ENCODE measurements at places on chromosomes 7 and 10.

GRCh38 chr10:122152544-122152943 is 118.6 kb upstream of the BTBD16 start:
- no peak for DNase-seq

DNA sequence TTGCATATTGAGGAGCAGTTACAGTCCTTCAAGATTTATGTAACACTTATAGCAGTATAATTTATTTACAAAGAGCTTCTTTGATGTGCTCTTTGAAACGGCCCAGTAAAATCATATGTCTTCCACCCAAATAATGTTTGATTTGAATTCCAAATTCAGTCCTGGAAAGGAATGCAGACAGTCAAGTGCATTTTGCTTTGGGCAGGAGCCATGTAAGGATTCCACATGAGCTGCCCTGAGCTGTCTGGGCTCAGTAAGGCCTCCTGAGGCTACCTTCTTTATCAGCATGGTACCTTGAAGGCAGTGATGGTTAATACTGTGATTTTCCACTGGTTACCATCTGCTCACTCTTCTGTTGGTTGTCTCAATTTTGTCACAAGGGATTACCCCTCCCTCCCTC is 41.6 kb upstream of the LHFPL3 start:
- DNase-seq, result no peak

DNA sequence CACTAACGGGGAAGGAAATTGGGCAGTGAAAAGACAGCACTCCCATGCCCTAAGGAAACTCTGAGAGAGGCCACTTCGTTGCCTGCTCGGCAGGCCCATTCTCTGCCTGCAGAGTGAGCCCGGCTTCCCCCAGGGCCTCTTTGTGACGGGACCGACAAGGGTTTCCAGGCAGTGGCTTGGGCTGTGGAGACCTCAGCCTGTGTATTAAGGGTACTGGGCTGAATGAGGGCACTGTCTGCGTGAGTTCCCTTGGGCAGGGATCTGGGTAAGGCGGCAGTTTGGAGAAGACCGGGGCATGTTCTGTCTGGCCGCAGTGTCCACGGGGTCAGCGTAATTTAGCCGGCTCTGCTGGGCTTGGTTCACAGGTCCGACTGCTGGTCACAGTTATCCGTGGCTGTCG is 237.2 kb downstream of the MGMT start:
- no peak for DNase-seq

- DNase-seq, result no peak
Observed at GRCh38 chr10:121495719-121496118, 102.5 kb downstream of the FGFR2 start.

All from CD4-positive, alpha-beta T cell treated with Interferon alpha-2 for 1 hour (primary cell).